Stimulated activated CD8-positive, alpha-beta memory T cell treated with anti-CD3 and anti-CD28 coated beads, Interleukin-15, amount 100 ng/mL, for 4 hours (primary cell): ENCODE measurements at places on chromosomes 6 and 20.

DNA sequence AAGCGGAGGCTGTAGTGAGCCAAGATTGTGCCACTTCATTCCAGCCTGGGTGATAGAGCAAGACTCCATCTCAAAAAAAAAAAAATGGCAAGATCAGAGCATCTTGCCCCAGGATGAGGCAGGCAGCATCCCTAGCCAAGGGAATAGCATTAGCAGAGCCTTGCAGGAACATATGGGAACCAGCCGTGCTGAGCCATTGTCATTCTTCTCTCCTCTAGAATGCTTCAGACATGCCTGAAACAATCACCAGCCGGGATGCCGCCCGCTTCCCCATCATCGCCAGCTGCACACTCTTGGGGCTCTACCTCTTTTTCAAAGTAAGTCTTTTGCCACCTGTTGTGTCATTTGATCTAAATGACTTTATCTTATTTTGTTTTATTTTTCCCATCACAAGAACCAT is 13.0 kb downstream of the HM13 start:
- no peak for DNase-seq

DNA sequence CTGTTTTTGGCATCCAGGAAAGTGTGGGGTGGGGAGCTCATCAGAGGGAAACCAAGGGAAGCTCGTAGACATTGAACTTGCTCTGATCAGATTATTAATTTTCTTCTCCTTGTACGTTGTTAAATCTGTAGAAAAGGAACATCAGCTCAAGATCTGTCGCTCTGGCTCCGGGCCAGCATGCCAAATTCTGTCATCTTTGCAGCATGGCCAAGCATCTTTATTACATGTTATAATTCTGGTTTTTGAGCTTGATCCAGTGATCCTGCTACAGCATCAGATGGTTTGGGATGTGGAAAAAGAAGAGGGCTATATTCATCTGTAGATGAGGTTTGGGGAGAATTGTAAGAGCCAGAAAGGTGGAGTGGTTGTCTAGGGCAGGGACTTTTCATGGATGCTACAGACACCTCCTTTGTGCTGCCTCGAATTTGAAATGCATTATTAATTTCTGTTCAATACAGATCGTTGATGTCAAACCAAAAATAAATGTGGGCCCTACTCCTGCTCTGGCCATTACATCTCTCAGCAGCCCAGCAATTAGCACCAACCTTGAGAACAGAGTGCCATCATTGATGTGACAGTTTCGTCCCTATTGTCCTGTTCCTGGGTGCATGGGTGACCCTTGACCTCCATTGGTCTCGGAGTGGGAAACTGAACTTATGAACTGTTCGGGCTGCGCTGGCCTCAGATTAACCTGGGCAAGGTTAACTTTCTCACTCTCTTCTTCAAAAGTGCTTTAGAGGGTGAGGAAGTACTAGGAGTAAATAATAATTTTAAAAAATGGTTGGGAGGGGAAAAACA is 250.8 kb downstream of the SOX4 start:
- DNase-seq, result no peak

DNA sequence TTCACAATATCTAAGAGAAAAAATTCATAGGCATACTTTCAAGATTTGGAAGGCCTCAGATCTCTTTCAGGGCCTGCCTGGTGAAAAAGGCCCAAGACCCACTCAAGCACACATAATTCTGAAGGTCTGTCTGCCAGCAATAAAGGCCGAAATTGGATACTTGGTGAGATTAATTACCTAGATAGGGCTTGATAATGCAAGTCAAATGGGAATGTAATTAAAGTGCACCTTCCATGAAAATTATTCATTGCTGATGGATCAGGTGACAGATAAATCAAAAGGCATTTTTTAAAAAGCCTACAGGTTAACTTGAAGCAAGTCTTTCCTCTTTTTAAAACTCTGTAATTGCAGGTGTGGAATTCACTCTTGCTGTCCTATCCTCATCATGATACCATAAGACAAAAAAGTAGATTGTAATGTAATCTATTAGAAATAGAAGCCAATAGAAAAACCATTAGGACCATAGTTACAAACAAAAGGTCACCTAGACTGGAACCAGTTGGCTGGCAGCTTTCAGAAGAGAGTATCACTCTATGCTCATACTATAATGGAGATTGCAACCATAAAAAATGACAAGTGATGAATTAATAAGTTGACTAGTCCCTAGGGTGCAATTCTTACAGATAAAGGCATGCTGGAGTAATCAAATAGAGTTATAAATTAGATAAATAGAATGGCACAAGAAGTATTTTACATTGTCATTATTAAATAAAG is 77.3 kb downstream of the EPHA7 start:
- no peak for DNase-seq

DNA sequence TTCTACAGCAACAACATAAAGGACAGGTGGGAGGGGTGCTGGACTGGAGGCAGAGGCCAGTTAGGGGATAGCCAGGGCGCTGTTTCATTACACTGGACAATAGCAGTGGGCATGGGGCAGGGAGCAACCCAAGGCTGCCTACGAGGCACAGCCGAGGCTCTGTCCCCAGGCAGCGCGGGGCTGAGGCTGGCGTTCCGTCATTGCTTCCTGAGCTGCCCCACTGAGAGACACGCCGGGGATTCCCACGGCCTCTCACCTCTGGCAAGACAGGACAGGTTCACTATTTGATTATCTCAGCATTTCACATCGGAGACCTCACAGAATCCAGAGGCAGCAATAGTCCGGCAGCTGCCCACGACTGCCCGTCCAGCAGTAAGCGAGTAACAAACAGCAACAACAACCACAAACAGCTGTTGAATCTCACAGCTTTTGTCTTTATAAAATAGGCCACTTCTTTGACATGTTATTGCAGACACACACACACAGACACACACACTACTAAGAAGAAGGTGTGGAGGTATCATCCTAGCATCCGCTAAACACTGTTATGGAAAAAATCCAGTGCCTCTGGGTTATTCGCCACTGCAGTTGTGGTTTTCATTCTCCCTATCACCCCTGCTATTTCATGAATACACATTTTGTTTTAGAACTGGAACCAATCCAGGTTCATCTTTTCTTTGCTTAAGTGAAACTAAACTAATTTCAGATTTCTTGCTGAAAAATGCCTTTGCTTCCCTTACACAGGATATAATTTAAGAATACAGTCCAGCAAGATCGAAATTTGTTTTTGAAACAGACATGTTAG is 19.5 kb downstream of the KIF25 start:
- DNase-seq, result no peak

- DNase-seq, result no peak
These were observed 56.8 kb downstream of the MDGA1 start for GRCh38 chr6:37640786-37641395.

GRCh38 chr20:46802722-46803121 is 91.9 kb upstream of the EYA2 start:
- no peak for DNase-seq

GRCh38 chr6:33989016-33989854 is 156.7 kb downstream of the GRM4 start:
- DNase-seq, result no peak

DNA sequence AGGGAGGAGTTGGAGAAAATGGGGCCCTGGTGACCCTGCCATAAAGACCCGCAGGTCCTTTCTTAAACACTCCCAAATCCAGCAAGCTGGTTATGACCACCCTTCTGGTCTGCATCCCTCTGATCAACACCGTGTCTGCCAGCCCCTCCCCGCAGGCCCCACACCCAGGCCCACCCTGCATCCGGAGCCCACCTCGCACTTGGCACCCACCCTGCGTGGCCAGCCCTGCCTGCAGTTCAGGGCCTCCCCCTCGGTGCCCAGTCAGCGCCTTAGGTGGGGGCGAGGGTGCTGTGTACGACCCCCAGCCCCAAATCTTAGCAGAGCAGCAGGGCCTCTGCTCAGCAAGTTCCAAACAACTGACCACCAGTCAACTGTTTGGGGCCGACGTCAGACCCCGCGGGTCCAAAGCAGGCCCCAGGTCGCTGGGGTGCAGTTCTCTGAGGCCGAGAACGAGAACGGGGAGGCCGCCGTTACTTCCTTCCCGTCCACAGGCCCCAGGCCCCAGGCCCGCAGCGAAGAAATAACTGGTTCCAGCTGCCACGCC is 1.2 kb downstream of the ACSS1 start:
- no peak for DNase-seq

- no peak for DNase-seq
These were observed 38.3 kb upstream of the FAM184A start for GRCh38 chr6:119116712-119117281.

GRCh38 chr6:66558189-66558588 is 851.2 kb upstream of the EYS start:
- no peak for DNase-seq

GRCh38 chr6:31614075-31614619 is 887 bp upstream of the AIF1 start:
- DNase-seq, result no peak

- DNase-seq, result no peak
These were observed 18.4 kb downstream of the EDN3 start for GRCh38 chr20:59318803-59319202.
